ENCODE measurements at places on chromosomes 12 and 14. TPM values are rescaled to one million over a fixed set of nuclear protein-coding genes. Genes with fewer than 3 reads are reported as not detected.

DNA sequence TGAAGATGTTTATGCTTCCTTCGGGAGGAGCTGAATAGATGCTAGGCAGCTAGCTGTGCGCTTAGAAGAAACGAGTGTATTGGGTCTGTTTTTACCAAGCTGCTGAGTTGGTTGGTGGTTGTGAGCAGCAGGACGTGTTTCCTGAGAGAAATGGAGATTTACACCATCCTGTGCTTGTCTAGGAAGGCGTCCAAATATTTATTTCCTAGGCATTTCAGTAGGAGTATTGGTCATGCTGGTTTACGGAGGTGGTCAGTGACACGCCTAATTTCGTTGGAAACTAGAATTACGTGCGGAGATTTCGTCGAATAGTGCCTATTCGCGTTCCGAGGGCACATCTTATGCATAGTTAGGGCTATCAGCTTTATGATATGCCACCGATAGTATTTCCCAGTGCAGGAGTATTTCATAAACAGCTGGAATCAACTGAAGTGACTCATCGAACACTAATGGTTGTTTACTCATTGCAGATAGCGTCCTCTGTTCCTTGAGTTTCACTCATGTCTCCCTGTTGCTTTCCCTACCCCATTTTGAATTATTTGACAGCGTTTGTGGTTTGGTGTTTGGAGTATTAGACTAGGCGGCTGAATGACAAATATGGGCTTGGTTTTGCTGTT is 780 bp downstream of the TBC1D15 start:
- H3K27ac ChIP-seq = peak overlapping the region; percentile 97
- peak overlapping the region; percentile 98 for H3K4me3 ChIP-seq
- peaks cover 41% of the 10 kb centered on the region for H3K4me1 ChIP-seq
- DNase-seq = peak; percentile 49
- H3K27me3 ChIP-seq = no peaks in the 10 kb centered on the region
- peaks cover 9% of the 10 kb centered on the region for H3K36me3 ChIP-seq

- no peak overlapping the region for H3K27ac ChIP-seq
- no peaks in the 10 kb centered on the region for H3K36me3 ChIP-seq
- no peaks in the 10 kb centered on the region for H3K27me3 ChIP-seq
- no peaks in the 10 kb centered on the region for H3K4me1 ChIP-seq
- no peak for DNase-seq
- H3K4me3 ChIP-seq = no peak overlapping the region
Observed at GRCh38 chr14:95660651-95661515, 25.3 kb upstream of the TCL1B start.

- no peaks in the 10 kb centered on the region for H3K36me3 ChIP-seq
- no peaks in the 10 kb centered on the region for H3K4me1 ChIP-seq
- DNase-seq = no peak
- no peaks in the 10 kb centered on the region for H3K27me3 ChIP-seq
- H3K27ac ChIP-seq = no peak overlapping the region
Observed at GRCh38 chr12:81692008-81692407, 67.1 kb downstream of the PPFIA2 start.

GRCh38 chr12:19390051-19390598 is 49.2 kb upstream of the AEBP2 start:
- no peak overlapping the region for H3K27ac ChIP-seq
- no peaks in the 10 kb centered on the region for H3K36me3 ChIP-seq
- H3K27me3 ChIP-seq = no peaks in the 10 kb centered on the region
- H3K4me3 ChIP-seq = no peak overlapping the region
- DNase-seq = no peak

- no peak for DNase-seq
- H3K4me1 ChIP-seq = no peaks in the 10 kb centered on the region
- H3K4me3 ChIP-seq = no peak overlapping the region
- no peak overlapping the region for H3K27ac ChIP-seq
Observed at GRCh38 chr14:22650046-22650739, 6.0 kb upstream of the OR6J1 start.

- H3K27ac ChIP-seq = no peak overlapping the region
- no peak overlapping the region for H3K4me3 ChIP-seq
- DNase-seq = no peak
Observed at GRCh38 chr12:117685110-117685926, 283.5 kb downstream of the KSR2 start.

GRCh38 chr14:20905676-20906075 is 14.5 kb downstream of the RNASE3 start:
- H3K4me1 ChIP-seq = no peaks in the 10 kb centered on the region
- no peak overlapping the region for H3K27ac ChIP-seq
- no peak for DNase-seq
- H3K4me3 ChIP-seq = no peak overlapping the region
- H3K36me3 ChIP-seq = no peaks in the 10 kb centered on the region

- no peaks in the 10 kb centered on the region for H3K4me1 ChIP-seq
- no peaks in the 10 kb centered on the region for H3K27me3 ChIP-seq
- H3K4me3 ChIP-seq = no peak overlapping the region
- H3K27ac ChIP-seq = no peak overlapping the region
- H3K36me3 ChIP-seq = no peaks in the 10 kb centered on the region
Observed at GRCh38 chr12:88904705-88905104, 324.4 kb upstream of the KITLG start.

- H3K4me1 ChIP-seq = peaks cover 13% of the 10 kb centered on the region
- no peak for DNase-seq
- H3K27me3 ChIP-seq = peaks cover 10% of the 10 kb centered on the region
- no peak overlapping the region for H3K4me3 ChIP-seq
Observed at GRCh38 chr12:52692254-52692653, 11.1 kb downstream of the KRT77 start.

- H3K4me1 ChIP-seq = peaks cover 9% of the 10 kb centered on the region
- no peaks in the 10 kb centered on the region for H3K27me3 ChIP-seq
- no peak overlapping the region for H3K27ac ChIP-seq
Observed at GRCh38 chr12:7114008-7114407, 5.0 kb upstream of the C1RL start.

DNA sequence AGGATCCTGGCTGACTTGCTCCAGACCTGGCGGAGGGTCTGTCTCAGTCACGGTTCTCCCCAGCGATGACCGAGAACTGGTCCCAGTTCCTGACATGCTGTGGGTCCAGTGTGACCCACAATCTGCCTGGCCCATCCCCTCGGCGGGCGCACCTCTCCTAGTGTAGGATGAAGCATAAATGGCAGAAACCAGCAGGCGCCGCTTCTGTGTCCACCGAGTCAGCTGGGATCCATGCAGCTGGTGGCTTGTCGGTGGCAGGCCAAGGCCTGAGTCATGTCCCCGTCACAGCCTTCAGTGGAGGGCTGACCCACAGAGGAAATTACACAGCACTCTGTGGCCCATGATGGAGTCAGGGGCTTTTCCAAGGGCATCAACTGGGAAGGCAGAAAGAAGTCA is 38.5 kb downstream of the NFKBIA start:
- no peak overlapping the region for H3K4me3 ChIP-seq
- no peaks in the 10 kb centered on the region for H3K36me3 ChIP-seq
- no peak for DNase-seq
- no peaks in the 10 kb centered on the region for H3K27me3 ChIP-seq
- H3K4me1 ChIP-seq = peaks cover 9% of the 10 kb centered on the region

DNA sequence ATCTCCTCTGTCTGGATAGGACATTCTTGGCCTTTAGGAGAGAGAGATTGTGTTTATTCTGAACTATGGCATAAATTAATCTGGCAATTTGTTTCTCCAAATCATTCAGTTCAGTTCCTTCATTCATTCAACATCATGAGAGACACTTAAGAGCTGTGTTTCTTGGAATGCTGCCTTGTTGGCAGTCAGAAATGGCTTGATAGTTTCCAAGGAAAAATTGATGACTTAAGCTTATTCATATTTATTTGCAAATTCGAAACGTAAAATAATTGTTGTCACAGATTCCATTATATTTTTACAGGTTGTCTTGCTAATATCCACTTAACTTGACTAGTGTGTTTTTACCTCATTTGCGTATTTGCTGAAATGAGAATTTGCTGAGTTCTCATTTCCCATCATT is 393.0 kb downstream of the C12orf75 start:
- H3K36me3 ChIP-seq = no peaks in the 10 kb centered on the region
- H3K27me3 ChIP-seq = peaks cover 1% of the 10 kb centered on the region
- no peak for DNase-seq
- H3K4me3 ChIP-seq = no peak overlapping the region
- no peak overlapping the region for H3K27ac ChIP-seq
- no peaks in the 10 kb centered on the region for H3K4me1 ChIP-seq

DNA sequence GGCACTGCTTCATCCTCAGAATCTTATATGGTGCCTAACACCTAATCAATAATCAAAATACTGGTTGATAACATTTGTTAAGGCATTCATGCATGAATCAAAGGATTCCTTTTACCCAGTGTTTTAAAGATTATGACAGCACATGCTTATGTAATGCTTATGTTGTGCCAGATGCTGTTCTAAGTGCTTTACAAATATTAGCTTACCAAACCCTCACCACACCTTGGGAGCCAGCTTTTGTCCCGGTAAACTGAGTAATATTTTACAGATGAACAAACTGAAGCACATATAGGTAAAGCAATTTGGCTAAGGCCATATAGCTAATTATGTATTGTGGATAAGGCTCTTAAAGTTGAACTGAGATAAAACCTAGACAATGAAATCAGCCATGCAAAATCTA is 209.2 kb downstream of the ALX1 start:
- no peaks in the 10 kb centered on the region for H3K4me1 ChIP-seq
- H3K36me3 ChIP-seq = no peaks in the 10 kb centered on the region
- no peak for DNase-seq

- no peak overlapping the region for H3K27ac ChIP-seq
- H3K4me3 ChIP-seq = no peak overlapping the region
- no peaks in the 10 kb centered on the region for H3K4me1 ChIP-seq
- H3K27me3 ChIP-seq = peaks cover 6% of the 10 kb centered on the region
- H3K36me3 ChIP-seq = no peaks in the 10 kb centered on the region
- DNase-seq = no peak
Observed at GRCh38 chr12:96878704-96879103, 28.4 kb upstream of the NEDD1 start.

- H3K27me3 ChIP-seq = no peaks in the 10 kb centered on the region
- H3K36me3 ChIP-seq = no peaks in the 10 kb centered on the region
- H3K4me3 ChIP-seq = no peak overlapping the region
- H3K27ac ChIP-seq = no peak overlapping the region
- H3K4me1 ChIP-seq = no peaks in the 10 kb centered on the region
Observed at GRCh38 chr12:30019366-30020140, 235.8 kb upstream of the TMTC1 start.

GRCh38 chr14:29782041-29782440 is 145.6 kb downstream of the PRKD1 start:
- no peak for DNase-seq
- no peaks in the 10 kb centered on the region for H3K27me3 ChIP-seq
- no peak overlapping the region for H3K27ac ChIP-seq
- H3K36me3 ChIP-seq = no peaks in the 10 kb centered on the region
- no peaks in the 10 kb centered on the region for H3K4me1 ChIP-seq

GRCh38 chr12:47781479-47782371 is 8.7 kb downstream of the SLC48A1 start:
- no peak overlapping the region for H3K27ac ChIP-seq
- H3K4me3 ChIP-seq = no peak overlapping the region
- H3K36me3 ChIP-seq = peaks cover 38% of the 10 kb centered on the region
- H3K27me3 ChIP-seq = no peaks in the 10 kb centered on the region
- H3K4me1 ChIP-seq = no peaks in the 10 kb centered on the region
- DNase-seq = no peak

The GDF3 gene
- total RNA-seq = not detected

The CELA1 gene
- total RNA-seq = not detected

The AMIGO2 gene
- total RNA-seq = 7.2 TPM
